ENCODE measurements at places on chromosomes 2 and 18. TPM values are rescaled to one million over a fixed set of nuclear protein-coding genes. Genes with fewer than 3 reads are reported as not detected.

DNA sequence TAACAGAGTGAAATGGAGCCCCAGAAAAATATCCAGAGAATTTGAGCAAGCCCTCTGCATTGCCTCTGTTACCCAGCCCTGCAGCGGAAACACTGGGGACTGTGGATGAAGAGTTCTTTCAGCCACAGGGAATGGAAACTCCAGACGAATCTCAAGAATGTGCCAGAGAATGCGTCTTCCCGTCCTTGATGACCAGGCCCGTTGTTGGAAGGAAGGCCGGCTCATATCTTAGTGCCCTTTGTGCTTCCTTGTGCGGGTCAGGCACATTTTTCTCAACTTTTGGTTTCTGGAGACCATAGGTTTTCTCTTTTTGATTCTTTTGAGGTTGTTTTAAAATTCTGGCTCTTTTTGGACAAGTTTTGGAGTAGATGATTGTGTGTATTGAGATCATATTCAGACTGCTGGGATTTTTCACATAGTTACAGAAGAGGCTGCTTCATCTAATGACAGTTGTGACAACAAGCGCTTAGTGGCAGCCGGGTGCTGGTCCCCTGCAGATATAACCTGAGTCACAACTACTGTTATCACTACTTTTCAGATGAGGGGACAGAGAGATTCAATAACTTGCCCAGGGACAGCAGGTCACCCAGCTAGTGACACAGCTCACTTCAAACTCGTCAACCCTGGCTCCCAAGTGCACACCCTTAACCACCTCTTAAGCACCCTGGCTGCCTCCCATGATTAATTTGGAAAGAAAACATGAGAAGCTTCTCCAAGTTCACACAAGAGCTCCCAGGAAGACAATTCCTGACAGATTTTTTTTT lies 15.7 kb downstream of the MAL start:
- no peaks in the 10 kb centered on the region for H3K27me3 ChIP-seq
- no peaks in the 10 kb centered on the region for H3K36me3 ChIP-seq
- peaks cover 11% of the 10 kb centered on the region for H3K4me1 ChIP-seq
- DNase-seq = no peak

GRCh38 chr2:65489269-65489668 lies 56.9 kb upstream of the SPRED2 start:
- H3K36me3 ChIP-seq = no peaks in the 10 kb centered on the region
- no peaks in the 10 kb centered on the region for H3K27me3 ChIP-seq
- no peaks in the 10 kb centered on the region for H3K4me1 ChIP-seq
- no peak overlapping the region for H3K27ac ChIP-seq
- no peak for DNase-seq

DNA sequence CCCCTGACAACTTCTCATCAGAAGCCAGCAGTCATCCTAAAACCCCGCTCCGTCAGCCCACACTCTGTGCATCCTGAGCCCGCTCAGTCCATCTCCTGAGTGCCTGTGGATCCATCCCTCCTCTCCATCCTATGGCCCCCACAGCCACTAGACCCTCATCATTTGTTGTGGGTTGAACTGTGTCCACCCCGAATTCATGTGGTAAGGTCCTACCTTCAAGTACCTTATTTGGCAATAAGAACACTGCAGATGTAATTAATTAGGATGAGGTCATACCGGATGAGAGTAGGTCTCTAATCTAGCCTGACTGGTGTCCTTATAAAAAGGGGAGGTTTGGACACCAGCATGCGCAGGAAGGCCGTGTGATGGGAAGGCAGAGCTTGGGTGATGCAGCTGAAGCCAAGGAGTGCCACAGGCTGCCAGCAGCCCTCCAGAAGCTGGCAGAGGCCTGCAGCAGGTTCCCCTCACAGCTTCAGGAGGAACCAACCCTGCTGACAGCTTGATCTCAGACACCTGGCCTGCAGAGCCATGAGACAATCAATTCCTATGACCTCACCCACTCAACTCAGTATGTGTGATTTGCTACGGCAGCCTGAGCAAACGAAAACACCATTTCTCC lies 192.4 kb downstream of the ZBTB7C start:
- H3K4me1 ChIP-seq = no peaks in the 10 kb centered on the region
- H3K27me3 ChIP-seq = no peaks in the 10 kb centered on the region
- DNase-seq = peak; percentile 46
- no peaks in the 10 kb centered on the region for H3K36me3 ChIP-seq

DNA sequence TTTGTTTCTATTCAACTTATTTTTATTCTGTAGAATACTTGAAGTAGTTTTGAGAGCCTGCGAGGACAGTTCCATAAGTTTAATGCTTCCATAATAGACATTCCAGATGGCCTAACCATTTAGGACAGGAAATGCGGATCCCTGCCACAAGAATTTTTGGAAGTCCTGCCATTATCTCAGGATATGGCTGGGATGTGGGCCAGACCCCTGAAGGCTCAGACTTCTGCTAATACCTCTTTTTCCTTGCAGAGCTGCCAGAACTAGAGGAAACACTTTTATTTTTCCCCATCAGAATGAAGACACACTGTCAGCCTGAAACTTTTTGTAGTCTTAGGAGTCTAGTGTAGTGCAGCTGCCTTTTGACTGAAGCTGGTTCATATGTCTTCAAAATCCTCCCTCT lies 806.5 kb downstream of the TDRD15 start:
- H3K36me3 ChIP-seq = no peaks in the 10 kb centered on the region
- H3K4me3 ChIP-seq = no peak overlapping the region
- H3K4me1 ChIP-seq = no peaks in the 10 kb centered on the region
- no peak for DNase-seq
- no peaks in the 10 kb centered on the region for H3K27me3 ChIP-seq
- H3K27ac ChIP-seq = no peak overlapping the region

DNA sequence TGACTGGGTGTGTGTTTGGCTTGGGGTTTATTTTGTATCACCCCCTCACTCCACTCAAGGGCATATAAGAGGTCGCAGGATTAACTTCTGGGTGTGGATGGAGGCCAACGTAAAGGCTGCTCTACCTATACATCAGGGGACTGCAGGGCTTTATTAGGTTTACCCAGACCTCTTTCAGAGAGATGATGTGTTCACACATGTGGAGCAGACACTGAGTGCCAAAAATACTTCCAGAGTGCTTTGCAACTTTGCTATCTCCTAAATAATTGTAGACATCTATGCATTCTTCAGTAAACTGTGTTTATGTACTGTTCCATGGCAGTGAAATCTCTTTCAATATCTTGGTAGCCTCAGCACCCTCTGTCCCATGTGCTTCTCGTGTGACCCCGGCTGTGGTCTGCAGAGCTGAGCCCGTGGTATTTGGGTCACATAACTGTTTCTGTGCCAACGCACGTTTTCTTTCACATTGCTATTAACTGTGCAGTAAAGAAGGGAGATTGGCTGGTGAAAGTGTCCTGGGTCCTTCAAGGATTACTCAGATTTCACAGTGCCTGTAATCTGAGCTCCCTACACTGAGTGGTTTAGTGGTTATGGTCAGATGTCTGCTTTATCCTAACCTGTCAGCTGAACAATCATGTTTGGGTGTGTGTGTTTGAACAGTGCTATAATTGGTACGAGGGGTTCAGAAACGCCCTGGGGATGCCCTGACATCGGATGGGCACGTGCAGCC lies 208.1 kb downstream of the VAPA start:
- no peak overlapping the region for H3K27ac ChIP-seq
- no peaks in the 10 kb centered on the region for H3K36me3 ChIP-seq
- H3K4me3 ChIP-seq = no peak overlapping the region
- no peak for DNase-seq

- H3K4me1 ChIP-seq = no peaks in the 10 kb centered on the region
- DNase-seq = no peak
- H3K27ac ChIP-seq = no peak overlapping the region
- no peaks in the 10 kb centered on the region for H3K27me3 ChIP-seq
- no peak overlapping the region for H3K4me3 ChIP-seq
Observed at GRCh38 chr2:127562936-127563335, 27.5 kb downstream of the MYO7B start.

DNA sequence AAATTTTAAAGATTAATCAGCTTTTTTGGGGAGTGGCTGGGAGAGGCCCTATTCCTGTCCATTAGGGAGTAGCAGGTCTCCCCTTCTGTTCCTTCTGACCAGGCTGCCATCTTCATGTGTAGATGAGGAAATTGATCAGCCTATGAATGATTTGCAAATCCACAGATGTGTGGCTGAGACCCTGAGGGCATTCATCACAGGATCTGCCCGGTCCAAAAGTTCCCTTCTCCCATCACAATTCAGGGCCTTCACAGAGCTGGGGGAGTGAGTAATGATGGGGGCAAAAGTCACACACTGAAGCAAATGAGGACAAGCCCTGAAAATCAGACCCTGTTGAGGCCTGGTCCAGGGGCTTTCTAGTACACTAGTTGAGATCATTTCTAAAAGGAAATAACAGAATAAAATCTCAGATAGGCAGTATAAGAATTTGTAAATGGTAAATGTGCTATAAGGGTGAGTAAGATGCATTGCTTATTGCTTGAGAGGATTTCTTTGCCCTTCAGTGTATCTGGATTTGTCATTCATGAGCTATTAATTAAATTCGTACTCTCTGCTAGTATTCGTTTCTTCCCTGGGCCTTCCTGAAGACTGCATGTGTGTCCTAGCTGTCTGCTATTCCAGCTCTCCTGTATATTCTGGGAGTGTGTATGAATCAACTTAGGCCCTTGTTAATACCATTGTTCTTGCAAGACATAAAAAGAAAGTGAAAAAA lies 53.2 kb downstream of the SETBP1 start:
- H3K36me3 ChIP-seq = no peaks in the 10 kb centered on the region
- DNase-seq = no peak
- H3K27me3 ChIP-seq = no peaks in the 10 kb centered on the region
- H3K4me3 ChIP-seq = no peak overlapping the region
- no peak overlapping the region for H3K27ac ChIP-seq

GRCh38 chr18:10289251-10289650 lies 165.2 kb upstream of the APCDD1 start:
- no peak overlapping the region for H3K4me3 ChIP-seq
- DNase-seq = no peak
- peaks cover 28% of the 10 kb centered on the region for H3K4me1 ChIP-seq
- no peaks in the 10 kb centered on the region for H3K36me3 ChIP-seq
- H3K27me3 ChIP-seq = no peaks in the 10 kb centered on the region

- H3K27ac ChIP-seq = no peak overlapping the region
- no peaks in the 10 kb centered on the region for H3K27me3 ChIP-seq
- no peaks in the 10 kb centered on the region for H3K4me1 ChIP-seq
Observed at GRCh38 chr18:47389210-47389609, 137.8 kb upstream of the SKOR2 start.

- no peak for DNase-seq
- no peaks in the 10 kb centered on the region for H3K36me3 ChIP-seq
- no peaks in the 10 kb centered on the region for H3K27me3 ChIP-seq
- H3K27ac ChIP-seq = no peak overlapping the region
- H3K4me3 ChIP-seq = no peak overlapping the region
Observed at GRCh38 chr2:179686718-179687342, 174.6 kb downstream of the ZNF385B start.

DNA sequence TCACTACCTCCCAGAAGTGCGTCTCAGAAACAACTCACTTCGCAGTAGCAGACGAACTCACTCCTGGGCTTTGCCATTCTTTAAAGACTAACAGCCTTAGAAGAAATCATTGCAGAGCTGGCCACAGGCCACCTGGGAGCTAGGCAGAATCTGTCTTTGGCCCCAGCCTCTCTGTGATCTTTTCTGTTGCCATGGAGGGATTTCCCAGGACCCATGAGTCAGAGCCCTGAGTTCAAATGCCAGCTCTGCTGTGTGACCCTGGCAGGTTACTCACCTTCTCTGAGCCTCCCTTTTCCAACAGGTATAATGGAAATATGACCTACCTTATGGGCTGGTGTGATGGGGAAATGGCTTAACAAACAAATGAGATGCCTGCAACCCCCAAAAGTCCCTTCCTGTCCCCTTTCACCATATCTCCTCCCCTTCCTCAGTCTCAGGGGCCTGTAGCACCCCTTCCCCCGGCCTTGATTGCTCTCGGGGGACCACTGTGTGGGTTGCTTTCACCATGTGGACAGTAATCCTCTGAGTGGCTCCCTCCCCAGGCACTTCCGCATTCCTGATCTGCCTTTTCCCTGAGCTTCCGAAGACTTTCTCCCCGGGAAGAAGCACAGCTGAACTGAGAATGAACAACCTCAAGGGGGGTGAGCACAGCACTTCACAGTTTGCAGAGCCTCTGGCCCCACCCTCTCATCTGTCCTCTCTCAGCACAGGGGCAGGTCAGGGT lies 34.0 kb upstream of the SLC66A3 start:
- no peak overlapping the region for H3K4me3 ChIP-seq
- peaks cover 9% of the 10 kb centered on the region for H3K27me3 ChIP-seq
- no peaks in the 10 kb centered on the region for H3K4me1 ChIP-seq
- no peak overlapping the region for H3K27ac ChIP-seq

- peak overlapping the region; percentile 58 for H3K4me3 ChIP-seq
- DNase-seq = peak; percentile 90
- H3K27ac ChIP-seq = no peak overlapping the region
- peaks cover 2% of the 10 kb centered on the region for H3K4me1 ChIP-seq
- H3K27me3 ChIP-seq = peaks cover 54% of the 10 kb centered on the region
Observed at GRCh38 chr2:238240757-238241711, 1.2 kb upstream of the HES6 start.

DNA sequence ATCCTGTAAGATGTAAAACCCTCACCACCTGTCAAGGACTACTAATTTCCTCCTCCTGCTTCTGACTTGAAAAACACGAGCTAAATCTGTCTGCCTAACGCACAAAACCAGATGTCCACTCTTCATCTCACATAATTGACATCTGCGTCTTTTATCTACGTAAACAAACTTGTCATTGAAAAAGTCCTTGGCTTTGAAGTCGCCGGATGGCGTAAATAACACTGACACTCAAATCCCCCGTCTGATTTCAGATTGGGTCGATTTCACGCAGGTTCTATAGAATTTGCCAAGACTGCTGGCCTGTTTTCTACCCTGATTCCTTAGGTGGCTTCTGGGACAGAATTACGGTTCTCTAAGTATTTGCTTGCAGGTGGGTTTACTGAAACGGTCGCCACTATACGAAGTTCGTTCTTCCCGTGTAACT lies 539 bp upstream of the MOB4 start:
- DNase-seq = no peak
- H3K27me3 ChIP-seq = no peaks in the 10 kb centered on the region
- peak overlapping the region; percentile 96 for H3K27ac ChIP-seq
- peak overlapping the region; percentile 98 for H3K4me3 ChIP-seq
- H3K4me1 ChIP-seq = peaks cover 39% of the 10 kb centered on the region

DNA sequence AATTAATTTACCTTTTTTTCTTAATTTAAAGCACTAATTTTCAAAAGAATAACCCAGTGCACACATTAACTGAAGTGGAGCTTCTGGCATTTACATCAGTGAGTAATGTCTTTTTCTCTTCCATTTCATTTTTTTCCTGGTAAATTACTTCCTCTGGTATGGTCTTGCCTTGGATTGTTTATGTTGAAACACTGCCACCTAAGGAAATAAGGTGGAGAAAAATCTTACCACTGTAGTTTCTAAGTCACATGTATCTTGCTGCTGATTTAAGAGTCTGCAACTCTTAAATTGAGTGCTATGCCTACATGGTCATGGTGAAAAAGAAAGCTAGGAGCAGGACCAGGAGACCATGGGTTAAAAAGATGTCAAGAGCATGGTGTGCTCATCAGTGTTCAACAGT lies 51.0 kb downstream of the TTC27 start:
- peaks cover 35% of the 10 kb centered on the region for H3K36me3 ChIP-seq
- no peak overlapping the region for H3K4me3 ChIP-seq
- H3K4me1 ChIP-seq = no peaks in the 10 kb centered on the region

The PHOSPHO2 gene
- 6.6 TPM for total RNA-seq

The KCNIP3 gene
- total RNA-seq = 3.2 TPM

The DYNAP gene
- total RNA-seq = not detected

The ACTR1B gene
- total RNA-seq = 58.0 TPM

The TSPYL6 gene
- not detected for total RNA-seq

The PTPN18 gene
- 66.7 TPM for total RNA-seq

The SUPT7L gene
- 32.2 TPM for total RNA-seq

The RAB11FIP5 gene
- total RNA-seq = 29.8 TPM

The REEP1 gene
- 8.0 TPM for total RNA-seq
